ENCODE measurements at places on chromosomes 5 and 9. TPM values are rescaled to one million over a fixed set of nuclear protein-coding genes. Genes with fewer than 3 reads are reported as not detected.

The ITK gene
- 222 TPM for total RNA-seq

- no peak for DNase-seq
Measured at GRCh38 chr9:6884990-6885389, 127.2 kb downstream of the KDM4C start.

GRCh38 chr9:129852579-129852978 lies 17.3 kb downstream of the USP20 start:
- DNase-seq = no peak

- no peak for DNase-seq
Measured at GRCh38 chr9:136690806-136691261, 3.6 kb upstream of the AGPAT2 start.

The CTSL gene
- 0.58 TPM for total RNA-seq

GRCh38 chr9:8095672-8096086 lies 296.1 kb upstream of the DMAC1 start:
- DNase-seq = no peak

The WNT8A gene
- not detected for total RNA-seq

GRCh38 chr5:169286572-169287300 lies 14.2 kb downstream of the SLIT3 start:
- DNase-seq = no peak

DNA sequence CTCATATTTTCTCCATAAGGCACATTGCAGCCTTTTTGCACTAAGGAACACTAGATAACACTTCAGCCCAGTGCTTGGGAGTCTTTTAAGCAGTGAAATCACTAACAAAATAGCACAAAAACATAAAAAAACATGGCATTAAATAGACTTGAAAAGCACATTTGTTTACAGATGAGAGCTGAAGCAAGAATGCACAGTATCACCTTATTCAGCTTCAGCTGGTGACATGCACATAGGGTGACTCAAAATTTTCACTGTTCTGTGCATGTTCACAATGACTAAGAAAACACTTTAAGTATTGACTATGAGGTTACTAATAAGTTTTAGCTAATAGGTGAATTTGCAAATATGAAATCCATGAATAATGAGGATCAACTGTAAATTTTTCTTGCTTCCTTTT lies 293.9 kb upstream of the TARS1 start:
- DNase-seq = no peak

The ADGRD2 gene
- not detected for total RNA-seq

DNA sequence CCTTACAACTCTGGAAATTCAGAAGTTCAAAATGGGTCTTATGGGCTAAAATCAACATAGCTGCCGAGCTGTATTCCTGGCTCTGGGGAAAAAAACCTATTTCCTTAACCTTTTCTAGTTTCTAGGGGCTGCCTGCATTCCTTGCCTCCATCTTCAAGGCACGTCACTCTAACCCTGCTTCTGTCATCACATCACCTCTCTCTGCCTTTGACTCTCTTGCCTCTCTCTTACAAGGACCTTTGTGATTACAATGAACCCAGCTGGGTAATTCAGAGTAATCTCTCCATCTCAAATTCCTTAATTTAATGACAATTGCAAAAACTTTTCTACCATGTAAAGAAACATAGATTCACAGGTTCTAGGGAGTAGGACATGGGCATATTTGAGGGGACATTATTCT lies 103.1 kb upstream of the SMC2 start:
- no peak for DNase-seq

- no peak for DNase-seq
Measured at GRCh38 chr5:135481387-135481786, 29.2 kb upstream of the TIFAB start.

DNA sequence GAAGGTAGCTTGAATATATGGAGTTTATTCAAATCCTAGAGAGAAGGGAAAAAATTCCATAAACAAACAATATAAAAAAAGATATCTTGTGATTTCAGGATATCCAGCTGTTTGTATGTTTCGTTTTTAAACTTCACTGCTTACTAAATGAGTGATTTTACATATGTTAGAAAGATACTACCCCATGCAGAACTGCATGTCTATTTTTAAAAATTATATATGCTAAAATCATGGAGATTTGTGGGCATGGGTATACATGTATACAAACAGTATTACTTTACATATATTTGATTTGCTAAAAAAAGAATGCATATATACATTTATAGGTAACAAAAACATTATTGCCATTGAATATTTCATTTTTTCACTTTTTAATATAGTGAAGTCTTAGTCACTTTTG lies 178.3 kb downstream of the KDM4C start:
- no peak for DNase-seq

The SHOC1 gene
- not detected for total RNA-seq

DNA sequence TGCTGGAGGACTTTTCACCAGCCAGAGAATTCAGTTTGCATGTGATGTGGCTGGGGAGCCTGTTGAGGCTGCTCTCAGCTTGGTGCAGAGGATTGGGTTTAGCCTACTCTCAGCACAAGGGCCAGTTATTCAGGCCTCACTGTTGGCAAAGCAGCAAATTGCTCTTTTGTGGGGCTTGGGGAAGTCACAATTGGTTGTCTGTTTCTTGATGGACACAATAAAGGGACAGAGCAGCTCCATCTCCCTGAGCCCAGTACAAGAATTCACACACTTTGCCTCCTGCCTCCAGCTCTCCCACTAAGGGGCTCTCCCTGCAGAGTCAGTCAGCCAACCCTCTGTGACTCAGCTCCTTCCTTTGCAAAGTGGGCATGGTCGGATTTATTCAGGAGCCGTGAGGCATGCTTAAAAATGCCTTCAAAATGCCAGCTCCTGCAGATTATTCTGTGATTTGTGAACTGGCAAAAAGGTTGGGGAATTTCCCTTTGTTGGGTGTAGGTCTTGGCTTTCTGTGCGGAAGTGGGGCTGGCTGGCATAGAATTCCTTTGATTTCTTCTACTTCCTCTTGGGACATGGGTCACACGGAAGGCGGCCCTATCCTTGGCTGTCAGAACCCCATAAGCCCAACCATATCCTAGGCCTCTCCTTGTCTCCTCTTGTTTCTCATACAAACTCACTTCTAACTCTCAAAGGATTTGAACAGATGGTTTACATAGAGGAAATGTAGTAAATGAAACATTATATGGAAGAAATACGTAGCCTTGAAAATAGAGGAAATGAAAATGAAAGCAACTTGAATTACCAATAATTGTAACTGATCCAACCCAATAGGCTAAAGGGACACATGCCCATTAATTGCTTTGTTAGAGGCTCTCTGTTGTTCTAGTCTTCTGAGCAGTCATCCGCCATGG lies 118.7 kb upstream of the CD180 start:
- DNase-seq = no peak

DNA sequence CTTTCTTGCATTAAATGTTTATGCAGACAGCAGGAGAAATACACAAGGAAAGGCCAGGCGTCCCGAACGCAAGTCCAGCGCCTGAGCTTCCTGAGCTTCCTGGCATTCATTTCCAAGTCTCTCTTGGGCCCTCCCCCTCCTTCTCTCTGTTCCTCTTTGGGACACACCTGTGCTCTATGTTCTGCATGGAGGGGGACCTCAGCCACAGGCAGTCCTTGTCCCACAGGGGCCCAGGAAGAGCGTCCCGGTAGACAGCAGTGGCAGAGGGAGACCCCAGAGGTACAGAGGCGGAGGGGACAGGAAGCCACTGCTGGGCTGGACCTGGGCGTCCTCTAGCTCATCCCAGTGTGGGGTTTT lies 221.3 kb downstream of the C9orf50 start:
- no peak for DNase-seq

GRCh38 chr9:136409557-136410455 lies 608 bp downstream of the ENTR1 start:
- peak; percentile 13 for DNase-seq

DNA sequence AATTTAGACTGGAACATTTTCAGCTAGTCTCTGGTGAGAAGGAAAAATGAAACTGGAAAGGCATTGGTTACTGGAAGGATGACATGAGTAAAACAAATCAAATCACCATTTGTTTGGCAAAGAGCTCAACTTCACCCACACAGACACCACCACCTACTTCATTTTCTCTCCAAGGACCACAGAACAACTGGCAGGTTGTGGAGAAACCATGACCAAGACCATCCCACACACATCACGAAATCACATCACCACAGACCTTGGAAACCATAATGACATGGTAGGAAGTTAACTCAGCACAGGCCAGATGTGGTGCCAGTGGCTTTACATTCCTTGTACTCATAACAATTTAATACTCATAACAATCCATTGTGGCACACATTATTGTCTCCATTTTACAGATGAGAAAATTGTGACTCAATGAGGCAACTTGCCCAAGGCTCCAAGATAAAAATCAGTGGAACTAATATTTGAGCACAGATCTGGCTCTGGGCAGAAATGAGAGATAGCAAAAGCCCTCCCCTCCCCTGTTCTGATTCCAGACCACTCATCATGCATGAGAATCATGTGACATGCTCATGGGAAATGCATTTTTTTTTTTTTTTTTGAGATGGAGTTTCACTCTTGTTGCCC lies 7.5 kb downstream of the OR1K1 start:
- no peak for DNase-seq

The LHX3 gene
- total RNA-seq = 0.17 TPM
